Inflammatory macrophage treated with lipopolysaccharide for 4 hours (primary cell): ENCODE measurements at places on chromosomes 2 and 18.

GRCh38 chr2:178403671-178404306 lies 47.2 kb downstream of the PRKRA start:
- DNase-seq, result no peak

GRCh38 chr2:174787487-174788205 lies 23.4 kb upstream of the CHRNA1 start:
- no peak for DNase-seq

GRCh38 chr2:101517758-101518271 lies 42.9 kb upstream of the RFX8 start:
- DNase-seq, result peak; percentile 24

DNA sequence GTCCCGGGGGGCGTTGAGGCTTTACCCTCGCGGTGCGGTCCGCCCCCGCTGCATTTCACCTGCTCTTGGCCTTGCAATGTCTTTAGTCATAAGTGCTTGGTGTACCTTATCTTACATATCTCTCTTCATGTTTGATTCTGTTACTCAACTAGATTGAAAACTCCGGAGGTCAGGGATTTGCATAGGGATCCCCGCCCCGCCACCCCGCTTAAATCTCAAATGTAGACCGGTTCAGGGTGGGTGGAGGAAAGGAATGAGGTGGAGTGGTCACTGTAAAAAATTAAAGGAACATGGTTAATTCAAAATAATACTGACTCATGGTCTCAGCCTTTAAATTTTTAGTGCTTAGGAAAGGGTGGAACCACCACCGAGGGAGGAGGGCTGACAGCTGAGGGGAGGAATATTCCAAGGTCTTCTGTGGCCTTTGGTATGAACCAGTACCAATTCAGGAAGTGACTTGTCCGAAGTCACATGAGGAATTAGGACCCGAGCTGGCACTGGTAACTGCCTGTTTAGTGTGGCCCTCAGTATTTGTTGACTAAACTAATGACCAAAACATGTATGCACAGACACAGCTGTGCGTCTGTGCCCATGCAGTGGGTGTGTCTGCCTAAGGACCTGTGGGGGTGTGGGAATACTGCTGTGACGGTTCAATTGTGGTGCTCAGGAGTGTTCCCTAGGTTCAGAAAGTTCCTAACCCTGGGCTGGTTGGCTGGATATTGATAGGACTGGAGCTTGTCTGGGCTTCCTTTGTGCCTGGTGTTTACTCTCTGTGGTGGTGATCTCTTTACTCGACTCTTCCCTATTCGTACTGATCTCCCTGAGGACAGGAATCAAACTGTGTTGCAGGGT lies 1.0 kb downstream of the PLEKHB2 start:
- DNase-seq, result peak; percentile 87

GRCh38 chr18:711310-711656 lies 1.1 kb downstream of the ENOSF1 start:
- peak; percentile 7 for DNase-seq

DNA sequence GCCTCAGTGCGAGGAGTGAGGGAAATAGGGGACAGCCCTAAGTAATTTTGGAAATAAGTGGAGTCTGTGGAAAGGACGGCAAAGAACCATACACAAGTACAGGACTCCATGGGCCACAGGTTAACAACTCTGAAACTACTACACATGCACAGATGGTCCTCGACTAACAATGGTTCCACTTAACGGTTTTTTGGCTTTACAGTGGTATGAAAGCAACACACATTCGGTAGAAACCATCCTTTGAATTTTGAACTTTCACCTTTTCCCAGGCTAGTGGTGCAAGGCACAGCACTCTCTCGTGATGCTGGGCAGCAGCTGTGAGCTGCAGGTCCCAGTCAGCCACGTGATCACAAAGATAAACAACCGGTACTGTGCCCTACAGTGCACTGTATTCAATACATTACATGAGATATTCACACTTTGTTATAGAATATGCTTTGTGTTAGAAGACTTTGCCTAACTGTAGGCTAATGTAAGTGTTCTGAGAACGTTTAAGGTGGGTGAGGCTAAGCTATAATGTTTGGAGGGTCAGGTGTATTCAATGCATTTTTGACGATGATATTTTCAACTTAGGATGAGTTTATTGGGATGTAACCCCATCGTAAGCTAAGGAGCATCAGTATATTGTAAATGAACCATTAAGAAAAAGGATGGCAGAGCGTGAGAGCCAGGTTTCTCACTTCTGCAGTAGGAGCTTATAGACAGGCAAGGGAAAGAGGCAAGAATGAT lies 44.6 kb downstream of the TBC1D8 start:
- no peak for DNase-seq

DNA sequence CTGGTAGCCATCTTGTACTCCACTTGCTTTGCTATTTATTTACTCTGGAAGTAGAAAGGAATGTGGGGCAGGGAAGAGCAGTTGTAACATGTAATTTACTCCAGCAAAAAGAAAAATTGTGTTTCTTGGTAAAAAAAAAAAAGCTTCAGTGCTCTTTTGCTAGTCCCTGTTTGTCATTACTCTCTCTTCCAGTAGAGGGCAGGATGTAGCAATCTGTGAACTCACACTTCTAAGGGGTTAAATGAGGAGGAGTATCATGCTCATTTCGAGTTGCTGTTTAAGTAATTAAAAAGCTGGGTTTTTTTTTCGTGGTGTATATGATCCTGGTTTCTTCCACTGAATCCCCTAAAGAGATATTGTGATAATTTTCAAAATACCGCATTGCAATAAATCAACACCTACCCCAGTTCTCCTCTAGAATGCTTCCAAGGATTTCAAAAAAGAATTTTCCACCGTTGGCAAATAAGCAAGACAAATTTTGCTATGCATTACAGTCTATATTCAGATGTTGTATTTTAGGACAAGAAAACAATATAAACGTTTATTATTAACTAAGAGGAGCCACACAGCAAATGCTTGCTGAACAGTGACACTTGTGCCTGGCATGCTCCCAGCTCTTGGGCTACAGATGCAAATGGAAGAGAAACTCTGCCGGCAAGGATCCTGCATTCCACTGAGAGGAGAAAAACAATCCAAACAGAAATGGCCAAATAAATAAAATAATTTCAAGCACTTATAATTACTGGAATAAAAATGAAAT lies 261.6 kb downstream of the ASXL3 start:
- peak; percentile 28 for DNase-seq

GRCh38 chr18:50397023-50397422 lies 22.2 kb downstream of the SKA1 start:
- no peak for DNase-seq

- DNase-seq, result no peak
Observed at GRCh38 chr2:184004948-184005672, 593.2 kb upstream of the ZNF804A start.

DNA sequence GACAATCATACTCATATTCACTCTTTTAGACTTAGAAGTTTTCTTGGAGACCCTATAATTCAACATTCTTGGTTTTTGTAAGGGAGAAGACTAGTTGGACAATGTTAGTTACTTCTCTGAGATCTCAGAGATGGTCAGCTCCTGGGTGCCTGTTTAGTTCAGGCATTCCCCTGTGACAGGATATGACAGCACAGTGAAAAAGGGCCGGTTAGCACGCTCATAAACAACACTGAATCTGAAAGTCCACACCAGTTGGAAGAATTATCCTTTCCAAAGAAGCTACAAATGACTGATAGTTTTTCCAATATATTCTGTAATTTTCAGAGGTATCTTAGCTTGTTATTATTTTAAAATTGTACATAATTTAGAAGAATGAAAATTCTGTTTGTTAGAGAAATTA lies 75.7 kb downstream of the ADAM23 start:
- DNase-seq, result no peak

DNA sequence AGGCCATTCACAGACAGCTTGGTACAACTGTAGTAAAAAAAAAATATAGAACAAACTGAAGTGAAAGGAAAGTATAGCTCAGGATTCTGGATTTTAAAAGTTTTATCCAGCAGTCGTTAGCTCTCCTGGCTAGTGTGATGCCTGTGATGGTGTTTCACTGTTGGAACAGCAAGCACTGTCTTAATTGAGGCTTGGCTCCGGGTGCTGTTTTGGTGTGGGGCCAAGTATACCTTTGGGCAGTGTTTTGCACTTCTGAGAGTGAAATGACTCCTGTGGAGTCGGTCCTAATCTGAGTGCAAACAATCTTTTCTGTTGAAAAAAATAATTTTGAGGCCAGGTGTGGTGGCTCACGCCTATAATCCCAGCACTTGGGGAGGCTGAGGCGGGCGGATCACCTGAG lies 28.7 kb upstream of the RAB1A start:
- no peak for DNase-seq

GRCh38 chr2:85838181-85838580 lies 50.6 kb downstream of the ST3GAL5 start:
- no peak for DNase-seq

GRCh38 chr2:144111437-144111836 lies 408.5 kb downstream of the ZEB2 start:
- no peak for DNase-seq

- no peak for DNase-seq
Observed at GRCh38 chr2:235461763-235462414, 32.0 kb upstream of the AGAP1 start.

DNA sequence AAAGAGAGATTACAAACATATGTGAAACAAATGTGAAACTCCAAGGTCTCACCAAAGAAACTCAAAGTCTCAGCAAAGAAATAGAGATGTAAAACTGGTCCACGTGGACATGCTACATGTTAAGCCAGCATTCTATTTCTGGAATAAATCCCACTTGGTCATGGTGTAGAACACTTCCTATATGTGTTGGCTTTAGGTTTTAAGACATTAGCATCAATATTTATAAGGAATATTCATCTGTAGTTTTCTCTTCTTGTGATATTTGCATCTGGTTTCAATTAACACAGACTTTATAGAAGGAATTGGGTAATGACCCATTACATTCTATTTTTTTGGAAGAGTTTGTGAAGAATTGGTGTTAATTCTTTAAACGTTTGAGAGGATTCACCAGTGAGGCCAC lies 133.1 kb downstream of the COPS8 start:
- DNase-seq, result no peak

- no peak for DNase-seq
Observed at GRCh38 chr2:31785876-31786275, 205.1 kb upstream of the SRD5A2 start.

GRCh38 chr2:226607379-226607778 lies 192.2 kb downstream of the IRS1 start:
- DNase-seq, result no peak

DNA sequence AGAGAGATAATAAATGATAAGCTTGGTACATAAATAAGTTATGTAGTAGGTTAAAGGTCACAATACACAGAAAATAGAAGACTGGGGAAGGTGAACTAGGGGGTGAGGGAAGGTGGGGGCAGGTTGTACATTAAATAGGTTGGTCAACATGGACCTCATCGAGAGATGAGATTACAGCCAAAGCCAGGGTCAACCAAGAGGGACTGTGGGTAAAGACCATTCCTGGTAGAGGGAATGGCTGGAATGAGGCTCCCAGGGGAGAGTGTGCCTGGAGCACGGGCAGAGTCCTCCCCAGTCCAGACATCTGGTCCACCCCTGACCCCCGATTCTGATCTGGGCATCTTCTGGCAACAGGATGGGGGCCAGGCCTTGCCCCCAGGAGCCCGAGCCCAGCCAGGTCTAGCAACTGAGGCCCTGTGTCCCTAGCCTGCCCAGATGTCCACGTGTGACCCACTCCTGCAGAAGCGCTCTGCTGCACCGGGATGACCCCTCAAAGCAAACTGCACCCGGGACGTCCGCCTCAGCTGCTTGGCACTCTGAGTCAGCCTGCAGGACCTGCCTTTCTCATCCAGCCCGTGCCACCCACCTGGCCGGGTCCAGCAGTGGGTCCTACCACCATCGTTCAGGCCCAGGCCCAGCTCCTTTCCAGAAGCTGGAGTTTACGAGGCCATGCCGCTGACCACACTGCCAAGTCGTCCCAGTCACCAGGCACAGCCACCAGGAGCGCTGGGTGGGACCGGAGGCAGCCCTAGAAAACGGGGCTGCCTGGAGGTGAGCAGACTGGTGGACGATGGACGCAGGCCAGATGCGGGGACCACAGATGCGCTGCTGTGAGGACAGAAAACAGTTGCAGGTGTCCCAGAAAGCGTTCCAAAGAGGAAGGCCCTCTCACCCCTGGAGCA lies 56.2 kb upstream of the ID2 start:
- DNase-seq, result no peak

DNA sequence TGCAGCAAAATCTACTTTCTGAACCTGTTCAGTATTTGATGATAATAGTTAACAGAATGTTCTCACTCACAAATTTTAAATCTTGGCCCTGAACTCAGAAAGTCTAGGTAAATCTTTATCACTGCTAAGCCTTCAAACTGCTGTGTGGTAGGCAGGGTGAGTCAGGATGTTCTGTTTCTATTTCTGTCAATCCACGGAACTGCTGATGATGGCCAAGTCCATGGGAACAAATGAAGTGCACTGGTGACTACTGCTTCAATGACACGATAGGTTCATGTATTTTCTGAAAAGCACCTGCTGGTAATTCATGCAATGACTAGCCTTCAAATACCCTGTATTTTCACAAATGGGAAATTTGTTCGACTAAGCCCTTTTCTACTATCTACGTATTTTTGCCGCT lies 14.2 kb downstream of the NIFK start:
- DNase-seq, result peak; percentile 82

GRCh38 chr2:235914756-235915155 lies 253.4 kb downstream of the GBX2 start:
- no peak for DNase-seq

DNA sequence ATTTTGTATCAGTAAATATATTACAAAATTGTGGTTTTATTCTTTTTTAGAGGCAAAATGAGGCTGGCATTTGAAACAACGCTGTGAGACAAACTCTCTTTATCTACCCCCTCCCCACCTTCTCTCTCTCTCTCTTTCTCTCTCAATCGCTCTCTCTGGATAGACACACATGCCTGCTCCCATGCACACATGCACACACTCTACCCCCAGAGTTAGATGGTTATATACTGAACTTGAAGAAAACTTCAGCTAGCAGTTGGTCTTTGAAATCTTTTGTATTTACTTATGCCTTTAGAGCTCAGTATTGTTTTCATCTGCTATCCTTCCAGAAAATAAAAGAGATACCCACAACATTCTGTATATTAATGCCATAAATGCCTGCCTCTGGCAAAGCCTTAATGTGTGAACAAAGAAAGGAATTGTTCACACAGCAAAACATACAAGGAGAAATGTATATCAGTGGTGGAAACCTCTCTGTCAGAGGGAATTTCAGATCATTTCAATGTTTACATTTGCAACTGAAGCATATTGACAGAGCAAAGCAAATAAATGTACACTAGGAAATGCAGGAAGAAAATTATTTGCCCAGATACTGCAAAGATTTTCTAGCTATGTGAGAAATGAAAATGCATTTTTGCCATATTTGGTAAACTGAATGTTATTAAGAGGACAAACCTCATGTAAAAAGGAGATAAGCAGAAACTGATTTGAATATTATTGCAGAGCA lies 217.0 kb upstream of the UBE2E3 start:
- no peak for DNase-seq

GRCh38 chr2:230542751-230543150 lies 126.8 kb downstream of the SP100 start:
- no peak for DNase-seq

- DNase-seq, result no peak
Observed at GRCh38 chr2:128595763-128596395, 277.2 kb upstream of the HS6ST1 start.

- DNase-seq, result no peak
Observed at GRCh38 chr2:13826314-13826853, 806.1 kb upstream of the LRATD1 start.
